HFFc6 (cell line): ENCODE measurements at places on chromosomes 1 and 21.
A peak's percentile ranks its signal among the peaks of the same experiment; 100 is the strongest.

DNA sequence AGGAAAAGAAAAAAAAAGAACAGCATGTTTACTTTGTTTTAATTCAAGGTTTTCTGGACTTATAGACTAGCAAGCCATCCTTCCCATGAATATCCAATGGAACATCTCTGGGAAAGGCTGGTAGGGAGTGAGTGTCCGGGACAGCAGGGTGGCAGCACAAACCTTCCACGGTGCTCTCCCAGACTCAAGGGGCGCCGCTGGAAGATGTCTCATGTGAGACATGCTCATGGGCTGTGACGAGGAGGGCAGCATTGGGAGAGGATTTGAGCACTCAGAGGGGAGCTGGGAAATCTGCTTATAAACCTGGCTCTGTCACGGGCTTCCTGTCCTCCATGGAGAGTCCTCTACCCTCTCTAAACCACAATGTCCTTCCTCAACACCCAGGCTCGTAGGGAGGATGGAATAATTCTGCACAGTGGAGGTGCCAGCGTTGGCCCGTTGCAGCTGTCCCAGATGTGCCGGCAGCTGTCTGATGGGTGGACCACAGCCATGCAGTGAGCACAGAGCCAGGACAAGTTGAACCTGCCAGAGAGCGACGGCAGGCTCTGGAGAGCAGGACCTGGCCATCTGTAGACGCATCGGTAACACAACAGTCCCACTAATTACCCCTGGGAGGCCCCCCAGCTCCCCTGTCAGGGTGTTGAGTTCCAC, 100.1 kb upstream of the IGSF21 start:
- no peak for DNase-seq

GRCh38 chr1:206885341-206886060, 11.7 kb upstream of the IL24 start:
- no peak for DNase-seq

- no peak for DNase-seq
These were observed 4.2 kb upstream of the RXRG start for GRCh38 chr1:165449131-165449530.

- no peak for DNase-seq
These were observed 7.9 kb upstream of the MRPS15 start for GRCh38 chr1:36471830-36472641.

DNA sequence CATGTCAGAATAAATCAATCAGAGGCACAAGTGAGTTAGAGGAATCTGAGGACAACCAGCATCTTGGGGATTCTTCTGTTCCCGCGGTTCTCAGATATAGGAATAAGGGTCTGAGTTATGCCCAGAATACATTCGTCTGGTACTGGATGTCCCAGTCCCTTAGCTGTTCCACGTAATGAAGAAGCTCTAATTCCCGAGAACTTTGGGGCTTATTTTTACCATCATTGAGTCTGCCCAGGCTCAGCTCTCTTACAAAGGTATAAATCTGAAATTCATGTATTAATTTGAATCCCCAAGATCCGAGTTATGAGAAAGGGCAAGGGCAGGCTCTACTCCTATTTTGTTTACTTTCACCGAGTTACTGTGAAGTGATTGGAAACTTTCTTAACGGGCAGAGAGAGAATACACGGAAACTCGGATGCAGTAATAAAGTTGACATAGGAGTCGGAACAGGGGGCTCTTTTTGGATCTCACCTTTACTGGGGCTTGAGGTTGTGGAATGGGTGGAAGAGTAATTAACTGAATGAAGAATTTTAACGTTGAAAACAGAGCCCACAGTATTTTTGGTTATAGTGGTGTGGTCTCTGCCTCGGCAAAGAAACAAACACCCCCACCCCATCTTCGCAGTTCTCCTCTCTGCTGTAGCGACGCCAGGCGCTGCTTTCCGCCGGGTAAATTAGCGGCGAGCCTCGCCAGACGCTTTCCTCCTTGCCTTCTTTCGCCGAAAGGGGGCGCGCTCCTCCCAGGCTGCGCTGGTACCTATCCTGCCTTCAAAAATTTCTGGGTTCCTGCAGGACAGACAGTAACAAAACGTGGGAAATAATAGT, 7.1 kb downstream of the PRRX1 start:
- DNase-seq, result no peak

- no peak for DNase-seq
These were observed 402.5 kb downstream of the HHAT start for GRCh38 chr1:210731193-210731592.

GRCh38 chr1:44682883-44683265, 8.4 kb downstream of the ARMH1 start:
- DNase-seq, result no peak

DNA sequence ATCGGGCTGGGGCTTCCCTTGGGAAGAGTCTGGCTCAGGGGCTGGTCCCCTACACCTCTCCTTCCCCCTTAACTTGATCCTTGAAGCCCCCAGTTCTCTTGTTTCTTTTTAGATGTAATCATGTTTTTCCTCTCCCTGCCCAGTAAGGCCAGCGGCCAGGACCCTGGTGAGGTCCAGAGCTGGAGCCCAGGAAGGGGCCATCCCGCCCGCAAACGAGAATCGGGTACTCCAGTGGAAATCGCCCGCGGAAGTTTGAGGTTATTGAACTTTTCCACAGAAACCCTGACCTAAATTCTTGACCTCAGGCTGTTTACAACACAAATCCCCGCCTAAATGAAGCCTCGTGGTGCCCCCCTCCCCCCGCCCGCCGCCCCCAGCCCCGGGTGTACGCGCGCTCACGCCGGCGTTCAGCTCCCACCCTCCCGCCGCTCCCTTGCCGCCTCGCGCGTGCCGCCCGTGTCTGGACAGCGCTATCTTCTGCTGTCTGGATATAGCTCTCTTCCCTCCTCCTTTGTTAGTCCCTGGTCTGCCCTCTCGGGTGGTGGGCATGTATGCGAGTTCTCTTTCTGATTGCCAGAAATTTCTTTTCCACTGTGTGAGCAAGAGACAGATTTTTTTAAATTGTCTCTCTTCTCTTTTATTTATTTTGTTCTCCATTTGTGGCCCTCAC, 165.9 kb upstream of the CACNA1E start:
- DNase-seq, result no peak

DNA sequence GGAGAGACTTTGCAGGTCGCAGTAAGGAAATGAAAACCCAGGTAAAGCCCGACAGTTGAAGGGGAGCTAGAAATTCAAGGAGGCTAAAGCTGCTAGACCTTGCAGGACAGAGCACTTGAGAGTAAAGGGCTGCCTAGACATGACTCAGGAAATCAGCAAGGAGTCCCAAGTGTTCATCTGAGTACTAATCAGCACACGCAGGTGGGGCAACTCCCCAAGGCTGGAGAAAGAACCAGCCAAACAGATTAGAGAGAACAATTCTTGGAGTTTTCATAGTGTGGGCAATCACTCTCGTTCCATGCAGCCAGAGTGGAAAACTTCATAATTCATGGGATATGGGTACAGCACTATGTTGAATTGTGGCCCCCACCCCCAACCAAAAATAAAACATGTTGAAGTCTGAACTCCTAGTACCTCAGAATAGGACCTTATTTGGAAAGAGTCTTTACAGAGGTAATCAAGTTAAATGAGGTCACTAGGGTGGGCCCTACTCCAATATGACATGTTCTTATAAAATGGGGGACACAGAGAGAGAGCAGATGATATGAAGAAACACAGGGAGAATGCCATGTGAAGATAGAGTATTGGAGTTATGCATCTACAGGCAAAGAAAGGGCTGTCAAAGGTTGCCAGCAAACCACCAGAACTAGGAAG, 28.0 kb downstream of the SYDE2 start:
- DNase-seq, result no peak

- peak; percentile 33 for DNase-seq
These were observed 4.1 kb upstream of the TMEM81 start for GRCh38 chr1:205088341-205088740.

DNA sequence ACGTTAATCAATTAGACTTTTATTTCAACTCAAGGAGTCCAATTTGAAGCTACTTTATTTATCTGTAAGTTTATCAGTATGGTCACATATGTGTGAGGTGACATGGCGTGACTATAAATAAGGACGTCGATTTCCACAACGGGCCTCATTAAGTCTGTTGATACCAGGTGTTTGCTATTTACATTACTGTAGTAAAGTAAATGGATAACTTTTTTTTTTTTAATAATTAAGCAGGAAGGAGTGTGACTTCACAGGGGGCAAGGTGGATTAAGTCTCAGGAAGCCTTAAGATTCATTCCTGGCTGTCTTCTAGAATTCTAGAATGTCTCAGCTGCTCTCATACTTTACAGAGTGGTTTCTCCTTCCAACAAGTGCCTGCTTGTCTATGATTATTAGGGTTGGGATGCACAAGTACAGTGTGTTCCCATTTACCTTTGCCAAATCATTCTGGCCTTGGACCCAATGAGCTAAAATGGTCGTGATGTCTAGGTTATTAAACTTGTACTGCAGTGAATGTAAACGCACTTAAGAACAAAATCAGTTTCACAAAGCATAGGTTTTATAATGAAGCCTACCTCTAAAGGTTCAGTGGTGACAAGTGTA, 15.5 kb downstream of the MAP3K7CL start:
- no peak for DNase-seq

DNA sequence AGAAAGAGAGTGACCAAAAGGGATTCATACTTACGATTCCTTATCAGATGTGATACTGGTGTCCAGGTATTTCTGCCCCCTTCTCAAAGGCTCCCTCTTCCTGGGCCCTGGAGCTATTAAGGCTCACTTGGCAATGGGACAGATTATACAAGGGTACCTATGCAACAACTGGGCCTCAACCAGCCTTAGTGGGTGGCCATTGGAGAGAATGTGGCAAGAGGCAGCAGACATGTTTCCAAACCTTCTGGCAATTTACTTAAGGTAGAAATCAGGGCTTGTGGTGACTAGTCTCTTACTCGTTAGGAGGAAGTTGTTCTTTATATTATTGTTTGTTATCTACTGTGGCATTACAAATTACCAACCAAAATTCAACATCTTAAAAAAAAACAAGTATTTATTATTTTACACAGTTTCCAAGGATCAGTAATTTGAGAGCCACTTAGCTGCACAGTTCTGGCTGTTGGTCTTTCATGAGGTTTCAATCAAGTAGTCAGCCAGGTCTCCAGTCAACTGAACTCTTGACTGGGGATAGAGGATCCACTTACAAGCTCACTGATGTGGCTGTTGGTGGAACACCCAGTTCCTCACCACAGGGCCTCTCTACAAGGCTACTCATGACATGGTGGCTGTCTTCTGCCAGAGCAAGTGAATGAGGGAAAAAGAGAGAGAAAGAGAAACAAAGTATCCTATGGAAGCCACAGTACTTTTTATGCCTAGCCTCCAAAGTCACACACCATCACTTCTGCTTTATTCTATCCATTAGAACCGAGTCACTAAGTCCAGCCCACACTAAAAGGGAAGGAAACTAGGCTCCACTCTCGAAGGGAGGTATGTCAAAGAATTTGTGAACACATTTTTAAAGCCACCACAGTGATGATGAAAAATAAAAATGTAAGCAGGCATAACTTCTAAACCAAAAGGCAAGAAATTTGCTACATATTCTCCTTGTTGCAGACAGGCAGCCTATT, 10.7 kb downstream of the ZNF648 start:
- DNase-seq, result no peak

GRCh38 chr1:157838966-157839365, 2.6 kb downstream of the CD5L start:
- no peak for DNase-seq

GRCh38 chr21:34827445-34828235, 158.8 kb downstream of the CLIC6 start:
- no peak for DNase-seq

DNA sequence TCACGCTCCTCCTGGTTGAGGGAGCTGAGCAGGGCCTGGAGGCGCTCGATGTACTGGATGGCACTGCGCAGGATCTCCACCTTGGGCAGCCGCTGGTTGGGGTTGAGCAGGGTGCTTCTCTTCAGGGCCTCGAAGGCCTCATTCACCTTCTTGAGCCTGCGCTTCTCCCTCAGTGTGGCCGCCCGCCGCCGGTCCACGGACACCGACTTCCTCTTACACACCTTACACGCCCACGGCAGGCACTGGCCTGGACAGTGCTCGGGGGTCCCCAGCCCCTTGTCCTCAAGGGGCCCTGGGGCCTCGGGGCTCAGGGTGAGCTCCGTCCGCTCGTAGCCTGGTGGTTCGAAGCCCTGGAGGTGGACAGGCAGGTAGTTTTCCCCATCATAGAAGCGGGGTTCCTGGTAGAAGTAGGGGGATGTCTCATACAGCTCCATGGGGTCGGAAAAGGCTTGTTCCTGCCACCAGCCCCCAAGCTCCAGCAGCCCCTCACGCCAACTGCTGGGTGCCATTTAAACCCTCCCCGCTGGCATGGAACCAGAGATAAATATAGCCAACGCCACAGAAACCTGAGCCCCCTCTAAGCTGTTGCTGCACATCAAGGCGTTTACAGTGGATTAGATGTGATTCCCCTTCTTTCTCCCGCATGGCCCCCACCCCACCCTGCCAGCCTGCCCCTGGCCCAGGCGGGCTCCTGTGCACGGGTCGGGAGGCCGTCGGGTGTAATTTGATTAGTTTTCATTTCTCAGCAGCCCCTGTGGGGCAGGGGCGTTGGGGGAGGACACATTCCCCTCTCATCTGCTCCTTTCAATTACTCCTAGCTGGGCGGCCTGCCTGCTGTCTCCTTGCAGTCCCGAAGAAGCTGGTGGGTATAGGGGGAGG, at the start of gene MYOG:
Gene MYOG (minus strand): TSS at position 485 of the 879 bp plus-strand sequence. CDS start 51 bp downstream, at position 434.
- no peak for DNase-seq

DNA sequence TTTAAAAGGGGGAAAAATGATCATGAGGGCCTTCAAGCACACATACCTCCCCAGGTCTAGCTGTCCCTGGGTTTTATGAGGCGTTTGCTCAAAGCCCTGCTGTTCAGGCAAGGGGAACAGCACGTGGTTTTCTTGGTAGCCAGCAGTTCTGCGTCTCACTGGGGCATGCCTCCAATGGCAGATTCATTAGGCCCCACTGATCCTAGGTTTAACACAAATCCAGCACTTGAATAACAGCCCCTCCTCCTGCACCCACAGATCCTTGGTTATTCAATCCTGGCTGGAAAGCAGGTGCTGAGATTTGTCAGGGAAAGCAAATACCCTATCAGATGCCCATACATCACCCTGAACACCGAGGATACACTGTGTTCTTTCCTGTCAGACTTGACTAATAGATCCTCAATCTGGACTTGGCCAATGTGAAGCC, 106.4 kb downstream of the ZC3H11B start:
- no peak for DNase-seq

DNA sequence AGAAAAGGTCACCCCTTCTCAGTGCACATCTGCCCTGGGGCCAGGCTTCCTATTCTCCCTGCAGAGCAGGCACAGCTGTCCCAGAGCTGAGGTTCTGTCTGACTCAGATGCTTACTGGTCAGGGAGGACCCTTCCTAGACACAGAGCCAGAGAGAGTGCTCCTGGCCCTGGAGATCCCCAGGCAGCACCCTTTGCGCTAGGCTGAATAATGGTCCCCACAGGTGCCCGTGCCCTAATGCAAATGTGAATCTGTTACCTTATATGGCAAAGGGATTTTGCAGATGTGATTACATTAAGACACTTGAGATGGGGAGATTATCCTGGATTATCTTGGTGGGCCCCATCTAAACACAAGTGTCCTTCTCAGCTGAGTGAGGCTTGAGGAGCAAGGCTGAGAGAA, 2.6 kb upstream of the TNNI1 start:
- DNase-seq, result no peak
